ENCODE measurements at places on chromosomes 7 and 10.

GRCh38 chr10:133142523-133143199 is 17.4 kb upstream of the KNDC1 start:
- no peak for DNase-seq

DNA sequence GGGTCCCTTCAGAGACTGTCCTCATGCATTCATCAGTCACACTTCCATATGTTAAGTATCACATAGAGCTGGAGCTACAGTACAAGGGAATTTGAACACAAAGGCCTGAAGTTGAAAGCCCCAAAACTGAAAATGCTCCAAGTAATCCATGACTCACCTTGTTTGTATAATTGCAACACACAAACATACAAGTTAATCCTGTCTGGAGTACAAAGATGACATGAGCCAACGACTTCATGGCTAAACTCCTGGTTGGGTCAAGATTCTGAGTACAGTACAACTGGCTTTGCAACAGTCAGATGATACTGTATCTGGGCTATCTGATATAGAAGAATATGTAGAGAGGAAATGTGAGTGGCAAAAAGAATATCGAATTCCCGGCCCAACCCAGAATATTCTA is 73.1 kb upstream of the AASS start:
- no peak for DNase-seq

- peak; percentile 3 for DNase-seq
These were observed 162.3 kb downstream of the ITGB1 start for GRCh38 chr10:32795598-32796183.

GRCh38 chr10:13865758-13866491 is 279.2 kb downstream of the PRPF18 start:
- no peak for DNase-seq

DNA sequence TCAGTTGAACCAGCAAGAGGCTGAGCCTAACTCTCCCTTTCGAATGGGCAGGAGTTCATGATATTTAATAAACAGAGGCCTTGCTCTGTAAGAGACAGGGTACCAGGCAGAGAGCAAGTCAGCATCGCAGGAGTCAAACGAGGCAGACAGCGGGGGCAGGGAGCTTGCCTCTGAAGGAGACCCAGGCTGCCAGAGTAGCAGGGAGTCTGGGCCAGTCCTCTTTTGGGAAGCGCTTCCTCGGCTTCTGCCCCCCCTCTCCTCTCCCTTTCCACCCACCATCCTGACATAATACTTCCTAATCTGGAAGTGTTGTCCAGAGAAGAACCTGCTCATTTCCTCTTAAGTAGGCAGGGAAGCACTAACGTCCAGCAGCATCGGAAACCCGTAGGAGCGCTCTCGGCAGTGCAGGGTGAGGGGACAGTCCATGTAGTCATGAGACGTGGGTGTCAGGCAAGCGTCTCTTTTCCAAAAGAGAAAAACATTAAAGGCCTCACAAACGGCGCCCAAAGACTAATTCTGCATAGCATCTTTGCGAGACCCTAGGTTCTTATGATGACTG is 171.1 kb downstream of the EGFR start:
- no peak for DNase-seq

- no peak for DNase-seq
These were observed 24.5 kb downstream of the SLC25A16 start for GRCh38 chr10:68502846-68503245.

GRCh38 chr10:113506476-113506875 is 46.4 kb upstream of the HABP2 start:
- DNase-seq = no peak

DNA sequence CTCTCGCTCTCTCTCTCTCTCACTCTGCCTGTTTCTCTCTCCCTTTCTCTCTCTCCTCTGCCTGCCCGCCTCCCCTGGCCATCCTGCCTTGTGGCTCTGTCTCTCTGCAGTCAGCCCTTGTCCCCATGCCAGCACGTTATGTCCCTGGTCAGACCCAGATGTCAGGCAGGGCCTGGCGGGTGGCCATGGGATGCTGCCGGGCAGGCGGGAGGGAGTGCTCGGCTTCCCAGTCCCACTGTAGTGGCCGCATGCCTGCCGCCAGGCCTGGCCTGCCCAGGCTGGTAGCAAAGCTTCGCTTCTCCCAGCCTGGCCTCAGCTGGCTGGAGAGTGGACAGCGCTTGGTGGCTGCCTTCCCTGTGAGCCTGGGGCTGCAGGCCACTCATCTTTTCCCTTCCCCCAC is 121.5 kb upstream of the ZNF716 start:
- no peak for DNase-seq

DNA sequence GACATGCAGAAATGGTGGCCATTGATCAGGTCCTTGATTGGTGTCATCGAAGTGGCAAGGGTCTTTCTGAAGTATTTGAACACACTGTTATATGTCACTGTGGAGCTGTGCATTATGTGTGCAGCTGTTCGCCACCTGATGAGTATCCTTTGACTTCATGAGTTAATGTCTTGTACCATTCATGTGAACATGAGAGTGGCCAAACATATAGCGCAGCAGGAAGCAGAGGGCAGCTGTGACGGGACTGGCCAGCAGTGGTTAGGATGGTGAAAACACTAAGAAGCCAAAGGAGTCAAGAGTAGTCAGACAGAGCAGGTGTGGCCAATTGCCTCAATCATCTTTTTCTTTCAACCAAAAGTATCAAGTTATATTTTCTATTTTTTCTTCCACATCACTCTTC is 167.4 kb downstream of the IMMP2L start:
- no peak for DNase-seq

DNA sequence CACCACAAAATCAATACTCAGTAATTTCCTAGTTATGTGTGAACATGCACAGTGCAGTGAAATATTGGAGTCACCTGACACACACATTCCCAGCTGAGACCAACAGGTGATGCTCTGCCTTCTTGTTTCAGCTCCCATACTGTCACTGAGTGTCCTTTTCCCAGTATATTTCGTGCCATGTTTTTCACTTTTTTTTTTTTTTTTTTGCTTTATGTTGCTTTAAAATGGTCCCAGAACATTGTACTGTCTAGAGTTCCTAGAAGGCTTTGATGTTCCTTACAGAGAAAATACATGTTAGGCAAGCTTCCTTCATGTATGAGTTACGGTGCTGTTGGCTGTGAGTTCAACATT is 45.6 kb downstream of the ELAPOR2 start:
- DNase-seq = no peak

DNA sequence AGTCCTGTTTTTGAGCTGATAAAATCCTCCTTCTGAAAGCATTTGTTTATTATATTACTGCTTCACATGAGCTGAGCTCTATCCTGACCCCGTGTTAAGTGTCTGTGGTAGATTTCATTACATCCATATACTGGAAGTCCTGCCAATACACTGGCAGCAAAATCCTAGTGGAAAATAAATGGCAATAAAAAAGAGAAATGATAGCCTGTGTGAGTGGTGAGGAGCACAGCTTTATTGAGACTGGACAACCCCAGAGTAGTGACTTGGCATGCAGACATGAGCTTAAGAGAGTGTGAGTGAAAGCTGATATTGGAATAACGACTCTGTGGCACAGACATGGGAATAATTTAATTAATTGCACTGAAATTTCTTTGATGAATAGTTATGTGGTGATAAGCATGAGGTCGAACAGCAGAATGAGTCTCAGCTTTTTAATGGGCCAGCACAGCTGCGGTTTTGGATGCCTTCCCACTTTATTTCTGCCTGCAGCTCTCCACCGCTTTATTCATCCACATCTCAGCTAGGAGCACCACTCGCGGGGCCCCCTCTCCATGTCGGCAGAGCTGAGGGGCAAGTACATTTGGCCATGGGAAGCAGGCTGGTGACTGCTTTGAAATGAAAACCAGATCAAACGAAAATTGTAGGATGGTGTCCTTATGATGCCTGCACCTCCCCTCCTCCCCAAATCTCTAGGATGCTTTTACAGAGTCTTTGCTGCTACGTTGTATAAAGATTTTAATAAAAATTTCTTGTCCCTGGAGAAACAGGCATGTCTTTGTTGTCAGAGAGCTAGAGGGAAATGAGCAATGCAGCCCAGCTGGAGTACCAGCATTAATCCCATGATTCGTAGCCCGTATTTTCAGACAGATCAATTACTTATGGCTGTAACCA is 494.3 kb downstream of the AUTS2 start:
- DNase-seq = peak; percentile 77

DNA sequence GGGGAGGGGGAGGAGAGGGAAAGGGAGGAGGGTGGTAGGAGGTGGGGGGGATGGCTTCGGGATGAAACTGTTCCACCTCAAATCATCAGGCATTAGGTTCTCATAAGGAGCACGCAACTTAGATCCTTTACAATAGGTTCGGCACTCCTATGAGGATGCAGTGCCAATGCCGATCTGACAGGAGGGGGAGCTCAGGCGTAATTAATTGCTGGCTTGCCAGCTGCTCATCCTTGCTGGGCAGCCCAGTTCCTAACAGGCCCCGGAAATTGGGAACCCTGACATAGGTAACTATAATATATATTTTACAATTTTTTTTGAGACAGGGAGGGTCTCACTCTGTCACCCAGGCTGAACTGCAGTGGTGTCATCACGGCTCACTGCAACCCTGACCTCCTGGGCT is 118.8 kb upstream of the SFMBT2 start:
- DNase-seq = no peak

DNA sequence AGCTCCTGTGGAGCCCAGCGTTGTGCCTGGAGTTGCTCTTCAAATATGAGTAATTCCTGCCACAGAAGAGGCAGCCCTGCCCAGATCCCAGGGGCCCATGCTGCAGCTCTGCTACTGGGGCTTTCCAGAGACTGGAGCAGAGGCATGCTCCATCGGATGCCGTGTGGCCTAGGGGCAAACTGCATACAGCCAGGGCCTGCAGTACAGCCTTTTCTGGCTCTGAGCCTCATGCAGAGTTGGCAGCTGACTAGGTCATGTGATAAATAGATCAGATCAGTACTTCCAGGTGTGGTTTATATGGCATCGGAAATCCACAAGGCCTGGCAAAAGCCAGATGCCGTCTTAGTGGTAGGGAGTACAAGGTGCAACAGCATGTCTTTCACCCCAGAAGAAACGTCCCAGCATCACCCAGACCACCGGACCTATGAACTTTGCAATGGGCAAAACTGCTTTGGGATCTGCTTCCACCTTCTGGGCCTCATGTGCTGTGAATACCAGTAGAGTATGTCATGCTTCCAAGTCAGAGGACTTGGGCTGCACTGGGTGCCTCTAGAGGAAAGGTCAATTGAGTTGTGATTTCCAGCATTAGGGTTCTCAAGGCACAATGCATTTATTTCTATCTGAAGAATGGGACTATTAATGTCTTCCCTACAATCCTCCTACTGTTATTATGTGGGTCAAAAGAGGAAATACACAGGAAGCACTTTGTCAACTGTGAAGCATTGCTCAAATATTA is 250.7 kb upstream of the ZNF32 start:
- DNase-seq = no peak

DNA sequence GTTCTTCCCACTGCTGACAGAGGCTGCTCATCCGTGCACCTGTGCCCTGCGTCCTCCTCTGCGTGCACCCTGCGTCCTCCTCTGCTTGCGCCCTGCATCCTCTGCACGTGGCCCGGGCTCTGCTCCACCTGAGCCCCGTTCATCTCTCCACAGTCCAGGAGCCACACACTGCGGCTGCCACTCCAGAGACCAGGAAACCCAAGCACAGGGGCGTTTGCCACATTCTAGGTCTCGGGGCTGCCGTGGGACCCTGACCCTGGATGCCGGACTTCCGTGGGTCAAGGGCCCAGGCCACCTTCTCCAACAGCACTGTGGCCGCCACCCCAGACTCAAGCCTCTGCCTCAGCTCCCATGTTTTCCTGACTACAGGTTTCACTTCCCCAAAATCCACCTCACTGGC is 460.4 kb downstream of the PTPRN2 start:
- DNase-seq = no peak

DNA sequence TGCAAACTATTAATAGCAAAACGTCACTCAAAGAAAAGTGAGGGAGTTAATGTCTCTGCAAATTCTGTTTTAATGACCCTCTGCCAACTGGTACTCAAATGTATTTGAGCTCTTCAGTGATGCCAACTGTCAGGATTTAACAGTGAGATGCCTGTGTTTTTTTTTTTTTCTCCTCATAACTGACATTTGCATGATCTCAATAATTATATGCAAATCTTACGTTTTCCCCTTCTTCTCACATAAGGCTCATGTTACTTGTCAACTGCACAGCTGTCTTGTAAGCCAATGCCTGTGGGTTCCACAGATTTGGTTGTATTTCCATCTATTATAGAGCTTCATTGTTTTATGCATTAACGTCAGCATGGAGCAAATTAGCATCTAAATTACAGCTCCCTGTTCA is 38.2 kb downstream of the PPP1R3A start:
- DNase-seq = peak; percentile 50

GRCh38 chr7:45569290-45569685 is 4.9 kb upstream of the ADCY1 start:
- no peak for DNase-seq

DNA sequence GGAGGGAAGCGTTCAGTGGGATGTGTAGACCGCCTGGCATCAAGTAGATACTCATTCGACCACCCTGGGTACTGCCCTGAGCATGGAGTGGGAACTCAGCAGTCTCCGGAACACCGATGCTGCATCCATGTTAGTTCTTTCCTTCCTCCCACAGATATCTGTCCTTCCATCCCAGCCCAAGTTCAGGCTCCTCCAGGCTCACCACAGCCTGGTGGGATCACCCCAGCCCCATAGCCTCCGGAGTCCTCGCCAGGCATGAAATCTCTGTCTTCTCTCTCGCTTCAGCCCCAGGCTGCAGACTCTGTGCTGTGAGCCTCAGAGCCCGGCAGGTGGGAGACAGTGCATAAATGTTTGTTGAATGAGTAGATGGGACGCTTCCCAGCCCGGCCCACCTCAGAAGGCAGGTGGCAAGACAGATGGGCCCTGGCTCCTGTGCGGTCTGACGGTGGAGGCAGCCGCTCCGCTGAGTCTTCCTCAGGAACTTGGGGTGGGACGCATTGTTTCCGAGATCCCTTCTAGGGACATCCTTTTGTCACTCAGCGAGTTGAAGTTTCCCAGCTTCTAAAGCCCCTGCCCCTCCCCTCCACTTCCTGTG is 42.9 kb downstream of the ELFN1 start:
- peak; percentile 31 for DNase-seq

- DNase-seq = no peak
These were observed 17.2 kb upstream of the MNX1 start for GRCh38 chr7:157027568-157028198.

GRCh38 chr10:32889631-32890212 is 68.3 kb downstream of the ITGB1 start:
- no peak for DNase-seq

GRCh38 chr10:71025535-71025934 is 137.2 kb upstream of the PCBD1 start:
- DNase-seq = no peak

GRCh38 chr7:80807166-80807900 is 111.5 kb downstream of the SEMA3C start:
- DNase-seq = no peak

DNA sequence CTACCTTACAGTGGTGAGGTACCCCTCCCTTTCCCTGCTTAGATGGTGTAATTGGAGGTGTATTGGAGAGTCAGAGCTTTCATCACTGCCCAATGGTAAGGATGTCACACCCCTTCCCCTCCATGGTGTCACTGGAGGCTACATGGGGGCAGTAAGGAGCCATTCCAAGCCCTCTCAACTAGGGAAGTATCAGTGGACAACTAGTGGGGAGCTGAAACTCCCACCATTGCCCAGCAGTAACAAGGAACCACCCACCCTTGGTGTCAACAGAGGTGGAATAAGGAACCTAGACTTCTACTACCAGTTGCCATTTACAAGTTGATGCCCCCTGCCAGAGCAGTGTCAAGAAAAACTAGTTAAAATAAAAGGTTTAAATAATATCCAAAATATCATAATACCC is 2.8 kb upstream of the HIBADH start:
- no peak for DNase-seq

- DNase-seq = no peak
These were observed 157.7 kb upstream of the LAMB4 start for GRCh38 chr7:108287857-108288256.
